ENCODE measurements at places on chromosomes 6 and 20.

DNA sequence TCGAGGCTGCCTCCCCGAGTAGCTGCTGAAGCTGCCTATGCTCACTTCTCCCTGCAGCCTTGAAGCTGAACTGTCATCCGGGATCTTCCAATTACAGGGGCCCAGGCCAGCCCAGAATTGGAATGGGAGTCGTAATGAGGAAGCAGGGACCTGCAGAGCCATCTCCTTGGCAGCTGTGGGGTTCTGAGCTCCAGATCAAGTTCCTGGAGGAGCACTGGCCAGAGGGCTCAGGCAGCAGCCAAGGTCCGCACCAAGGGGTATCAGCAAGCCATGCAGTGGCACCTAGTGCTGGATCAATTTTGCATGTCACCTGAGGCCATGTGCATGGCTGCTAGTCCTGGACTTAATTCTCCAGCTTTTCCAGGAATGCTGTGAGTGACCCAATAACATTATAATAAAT is 163.2 kb upstream of the TSHZ2 start:
- H3K4me3 ChIP-seq, result no peak overlapping the region
- H3K4me1 ChIP-seq, result no peaks in the 10 kb centered on the region
- no peaks in the 10 kb centered on the region for H3K36me3 ChIP-seq
- H3K27ac ChIP-seq, result no peak overlapping the region

GRCh38 chr6:22737331-22737730 is 168.0 kb downstream of the HDGFL1 start:
- H3K4me1 ChIP-seq, result no peaks in the 10 kb centered on the region
- no peak overlapping the region for H3K27ac ChIP-seq
- no peaks in the 10 kb centered on the region for H3K27me3 ChIP-seq
- H3K4me3 ChIP-seq, result no peak overlapping the region

GRCh38 chr6:3013486-3013885 is 13.8 kb downstream of the NQO2 start:
- peaks cover 10% of the 10 kb centered on the region for H3K36me3 ChIP-seq
- no peak overlapping the region for H3K27ac ChIP-seq
- no peaks in the 10 kb centered on the region for H3K27me3 ChIP-seq
- H3K4me3 ChIP-seq, result no peak overlapping the region
- peaks cover 4% of the 10 kb centered on the region for H3K4me1 ChIP-seq

DNA sequence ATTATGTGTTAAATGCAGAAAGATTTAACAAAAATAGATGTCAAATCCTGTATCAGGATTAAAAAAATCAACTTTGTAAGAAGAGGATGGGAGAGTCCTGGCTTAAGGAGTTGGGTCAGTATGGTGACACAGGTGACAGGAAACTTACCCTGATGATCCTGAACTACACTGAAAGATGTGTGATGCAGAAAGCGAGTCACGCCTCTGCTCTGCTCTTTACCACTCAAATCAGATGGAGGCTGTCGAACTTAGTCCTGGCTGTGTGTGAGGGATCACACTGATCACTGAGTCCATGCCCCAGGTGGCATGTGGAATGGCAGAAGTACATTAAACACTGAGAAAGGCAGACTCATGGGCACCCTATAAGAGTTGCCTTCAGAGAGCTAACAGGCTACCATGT is 92.9 kb downstream of the GJA10 start:
- no peaks in the 10 kb centered on the region for H3K4me1 ChIP-seq
- H3K36me3 ChIP-seq, result no peaks in the 10 kb centered on the region
- H3K4me3 ChIP-seq, result no peak overlapping the region
- H3K27me3 ChIP-seq, result peaks cover 2% of the 10 kb centered on the region
- no peak for DNase-seq

DNA sequence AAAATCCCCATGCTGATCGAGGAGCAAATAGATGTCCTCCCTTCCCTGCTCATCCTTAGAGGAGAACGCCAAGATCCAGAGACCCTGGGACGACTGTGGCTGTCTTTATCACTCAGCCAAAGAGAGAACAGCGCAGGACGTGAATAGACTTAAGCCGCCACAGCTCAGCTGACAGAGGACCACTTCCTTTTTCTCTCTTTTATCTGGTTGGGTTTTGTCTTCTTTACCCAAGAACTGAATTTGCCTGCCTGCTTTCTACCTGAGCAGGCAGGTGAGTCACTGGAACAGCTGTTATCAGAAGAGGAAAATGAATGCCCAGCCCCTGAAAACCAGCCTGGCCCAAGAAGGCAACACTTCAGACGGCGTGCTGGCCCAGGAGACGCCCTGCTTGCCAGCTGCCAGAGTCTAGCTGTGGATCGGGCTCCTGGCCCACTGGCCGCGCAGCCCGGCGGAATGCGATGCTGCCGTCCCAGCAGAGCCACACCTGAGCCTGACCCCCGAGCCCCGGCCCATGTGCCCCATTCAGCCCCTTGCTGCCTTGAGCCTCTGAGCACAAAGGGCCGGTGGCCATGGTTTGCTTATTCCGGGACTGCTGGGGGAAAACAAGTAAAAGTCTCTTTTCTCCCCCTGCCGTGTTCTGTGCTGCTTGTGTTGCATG is 82.1 kb downstream of the TCP11 start:
- H3K4me1 ChIP-seq, result no peaks in the 10 kb centered on the region
- no peak for DNase-seq
- no peaks in the 10 kb centered on the region for H3K27me3 ChIP-seq
- H3K36me3 ChIP-seq, result peaks cover 19% of the 10 kb centered on the region
- H3K4me3 ChIP-seq, result no peak overlapping the region
- no peak overlapping the region for H3K27ac ChIP-seq

DNA sequence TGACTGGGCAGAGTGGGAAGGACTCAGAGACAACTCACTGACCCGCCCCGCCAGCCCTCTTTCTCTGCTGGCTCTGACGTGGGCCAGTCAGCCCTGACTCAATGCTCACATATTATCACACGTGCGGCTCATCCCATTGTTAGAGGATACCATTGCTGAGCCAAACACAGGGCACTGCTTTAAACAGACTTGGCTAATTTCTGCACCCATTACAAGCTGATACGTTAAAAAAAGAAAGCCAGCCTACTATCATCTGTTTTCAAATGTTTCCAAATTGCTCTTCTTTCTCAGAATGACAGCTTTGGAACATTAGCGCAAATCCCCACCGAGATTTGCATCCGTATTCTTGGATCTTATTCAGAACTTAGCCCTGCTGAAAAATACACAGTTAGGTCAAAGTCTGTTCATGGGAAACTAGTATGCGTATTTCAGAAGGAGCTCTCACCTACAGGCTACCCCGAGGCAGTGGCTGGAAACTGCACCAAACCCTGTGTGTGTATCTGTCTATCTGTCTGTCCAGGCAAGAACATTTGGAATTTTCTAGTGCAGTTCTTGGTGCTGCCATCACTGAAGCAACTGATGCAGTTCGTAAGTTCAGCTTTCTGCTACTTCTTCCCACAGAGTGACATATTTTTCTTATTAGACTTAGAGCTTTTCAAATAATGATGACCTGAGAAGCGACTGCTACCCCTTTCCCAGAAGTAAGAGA is 32.8 kb downstream of the RAMACL start:
- no peak for DNase-seq
- no peak overlapping the region for H3K27ac ChIP-seq
- H3K27me3 ChIP-seq, result peaks cover 2% of the 10 kb centered on the region
